ENCODE measurements at places on chromosomes 2 and 18.

DNA sequence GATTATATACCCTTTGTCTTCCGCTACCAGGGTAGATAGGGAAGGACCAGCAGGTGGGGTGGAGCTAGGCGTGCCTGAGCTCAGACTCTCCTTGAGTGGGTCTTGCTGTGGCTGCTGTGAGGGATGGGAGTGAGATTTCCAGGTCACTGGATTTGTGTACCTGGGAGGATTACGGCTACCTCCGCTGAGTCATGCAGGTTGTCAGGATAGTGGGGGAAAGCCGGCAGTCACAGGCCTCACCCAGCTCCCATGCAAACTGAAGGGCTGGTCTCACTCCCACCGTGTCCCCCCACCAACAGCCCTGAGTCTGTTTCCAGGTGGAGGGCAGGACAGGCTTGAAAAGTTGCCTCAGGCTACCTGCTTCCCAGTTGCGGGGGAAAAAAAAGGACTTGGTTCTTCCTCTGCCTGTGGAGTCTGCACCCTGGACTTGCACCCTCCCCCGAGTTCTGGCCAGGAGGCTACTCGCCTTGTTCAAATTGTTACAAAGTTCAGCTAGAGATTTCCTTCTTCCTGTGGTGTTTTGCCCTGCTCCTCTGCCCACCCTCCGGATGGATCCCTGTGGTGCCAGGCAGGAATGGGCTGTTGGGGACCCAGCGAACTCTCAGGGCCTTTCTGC is 268.3 kb downstream of the VAPA start:
- DNase-seq = no peak

GRCh38 chr2:24824071-24824588 is 30.9 kb downstream of the CENPO start:
- no peak for DNase-seq

DNA sequence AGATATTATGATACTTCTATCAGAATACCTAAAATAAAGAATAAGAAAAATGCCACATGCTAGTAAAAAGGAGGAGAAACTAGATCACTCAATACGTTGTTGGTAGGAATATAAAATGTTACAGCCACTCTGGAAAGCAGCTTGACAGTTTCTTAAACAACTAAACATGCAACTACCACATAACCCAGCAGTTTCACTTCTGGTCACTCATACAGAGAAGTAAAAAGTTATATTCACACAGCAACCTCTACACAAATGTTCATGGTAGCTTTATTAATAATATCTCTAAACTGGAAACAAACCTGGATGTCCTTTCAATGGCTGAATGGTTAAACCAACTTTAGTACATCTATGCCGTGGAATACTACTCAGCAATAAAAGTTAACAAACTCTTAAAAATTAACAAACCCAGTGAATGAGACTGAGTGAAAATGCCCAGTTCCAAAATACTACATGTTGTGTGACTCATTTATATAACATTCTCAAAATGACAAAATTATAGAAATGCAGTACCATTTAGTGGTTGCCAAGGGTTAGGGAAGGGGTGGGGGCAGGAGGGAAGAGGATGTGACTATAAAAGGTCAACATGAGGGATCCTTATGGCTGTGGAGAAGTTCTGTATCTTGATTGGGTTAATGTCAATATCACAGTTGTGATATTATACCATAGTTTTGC is 124.1 kb downstream of the MMADHC start:
- DNase-seq = no peak

- DNase-seq = no peak
Observed at GRCh38 chr2:77631007-77631406, 108.8 kb upstream of the LRRTM4 start.

GRCh38 chr2:215063526-215063925 is 74.9 kb downstream of the ABCA12 start:
- DNase-seq = no peak

GRCh38 chr2:164595031-164595430 is 26.3 kb downstream of the GRB14 start:
- no peak for DNase-seq

DNA sequence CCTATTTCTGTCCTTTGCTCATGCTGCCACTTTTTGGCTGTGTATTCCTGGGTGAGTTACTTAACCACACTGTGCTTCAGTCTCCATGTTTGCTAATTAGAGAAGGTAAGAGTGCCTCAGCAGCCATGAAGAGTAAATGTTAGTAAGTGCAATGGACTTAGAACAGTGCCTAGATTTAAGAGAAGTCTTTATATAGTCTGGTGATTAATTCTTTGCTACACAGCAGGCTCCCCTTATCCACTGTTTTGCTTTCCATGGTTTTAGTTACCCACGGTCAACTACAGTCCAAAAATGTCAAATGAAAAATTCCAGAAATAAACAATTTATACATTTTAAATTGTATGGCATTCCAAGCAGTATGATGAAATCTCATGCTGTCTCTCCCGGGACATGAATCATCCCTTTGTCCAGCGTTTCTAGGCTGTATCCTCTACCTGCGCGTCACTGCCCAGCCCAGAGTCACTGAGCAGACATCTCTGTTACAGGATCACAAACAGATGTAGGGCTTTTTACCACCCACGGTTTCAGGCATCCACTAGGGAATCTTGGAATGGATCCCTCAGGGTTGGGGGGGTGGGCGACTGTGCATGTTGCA is 91.0 kb downstream of the CTIF start:
- no peak for DNase-seq

DNA sequence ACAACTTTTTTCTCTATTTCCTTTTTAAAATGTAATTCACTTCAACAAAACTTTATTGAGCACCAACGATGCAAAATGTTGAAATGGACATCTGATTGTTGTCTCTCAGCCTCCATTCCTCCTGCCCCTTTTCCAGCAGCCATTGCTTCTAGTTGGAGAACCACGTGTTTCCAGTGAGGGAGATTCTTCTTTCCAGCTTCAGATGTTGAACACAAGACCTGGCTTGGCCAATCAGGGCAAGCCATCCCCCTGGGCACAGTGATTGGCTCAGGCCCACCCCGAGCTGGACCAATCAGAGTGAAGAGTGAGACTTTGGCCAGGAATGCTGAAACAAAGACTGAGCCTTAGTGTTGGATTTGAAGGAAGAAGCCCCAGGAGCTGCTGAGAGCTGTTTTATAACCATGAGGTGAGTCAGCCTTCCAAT is 59.0 kb downstream of the E2F6 start:
- no peak for DNase-seq

DNA sequence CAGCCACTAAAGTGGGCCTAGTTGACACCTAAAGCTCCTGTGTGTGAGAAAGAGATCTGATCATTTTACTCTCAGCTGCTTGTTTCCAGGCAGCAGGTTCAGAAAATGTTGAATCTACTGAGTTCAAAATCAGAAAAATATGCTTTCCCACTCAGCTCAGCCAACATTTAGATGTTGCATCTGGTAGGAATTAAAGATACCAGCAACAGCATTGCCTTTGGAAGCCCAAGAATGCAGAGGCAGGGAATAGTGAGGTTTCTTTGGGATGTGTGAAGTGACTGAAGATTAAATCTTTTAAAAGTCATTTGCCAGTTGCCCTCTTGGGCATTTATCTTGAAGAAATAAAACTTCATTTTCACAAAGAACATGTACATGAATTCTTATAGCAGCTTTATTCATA is 33.9 kb upstream of the DOCK10 start:
- no peak for DNase-seq

DNA sequence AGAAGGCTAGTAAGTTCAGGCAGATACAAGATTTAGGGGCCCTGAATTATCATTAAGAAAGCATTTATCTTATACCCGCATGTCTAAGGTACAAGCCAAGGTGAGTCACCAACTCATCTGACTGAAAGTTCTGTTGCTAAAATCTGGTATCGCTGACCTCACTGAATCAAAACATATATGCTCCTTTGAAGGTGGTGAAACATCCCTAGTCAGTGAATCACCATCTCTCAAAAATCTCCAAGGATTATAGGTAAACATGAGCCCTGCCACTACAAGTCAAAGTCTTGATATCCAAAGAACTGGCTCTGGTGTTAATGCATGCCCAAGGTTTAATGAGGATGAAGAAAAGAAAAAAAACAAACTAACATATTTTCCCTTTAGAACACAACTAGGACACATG is 43.5 kb downstream of the IRS1 start:
- DNase-seq = no peak

- DNase-seq = no peak
Observed at GRCh38 chr2:148922776-148923475, 47.9 kb downstream of the KIF5C start.

- DNase-seq = no peak
Observed at GRCh38 chr18:63808125-63808524, 32.9 kb downstream of the SERPINB7 start.

- no peak for DNase-seq
Observed at GRCh38 chr2:36855429-36855828, 110.9 kb downstream of the STRN start.

- DNase-seq = no peak
Observed at GRCh38 chr2:12552092-12552491, 164.6 kb upstream of the TRIB2 start.

- no peak for DNase-seq
Observed at GRCh38 chr2:135817951-135818350, 19.0 kb downstream of the LCT start.

- no peak for DNase-seq
Observed at GRCh38 chr2:145302886-145303285, 783.0 kb upstream of the ZEB2 start.

DNA sequence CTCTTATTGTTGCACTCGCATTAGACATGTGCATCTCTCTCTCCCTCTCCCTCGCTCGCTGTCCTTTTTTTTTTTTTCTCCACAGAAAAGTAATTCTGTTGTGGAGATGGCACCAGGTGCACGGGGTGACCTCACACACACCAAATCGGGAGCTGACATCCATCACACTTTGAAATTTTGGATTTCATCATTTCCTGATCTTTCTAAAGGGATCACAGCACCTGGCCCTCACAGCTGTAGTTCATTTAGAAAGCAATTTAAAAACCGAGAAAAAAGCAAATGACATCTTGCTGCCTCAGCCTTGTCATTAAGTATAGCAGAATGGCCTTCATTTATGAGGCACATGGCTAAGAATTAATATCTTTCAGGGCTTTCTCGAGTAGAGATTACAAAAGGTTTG is 717.2 kb downstream of the RNF144A start:
- DNase-seq = no peak

- no peak for DNase-seq
Observed at GRCh38 chr2:180960982-180961381, 19.4 kb upstream of the UBE2E3 start.

- no peak for DNase-seq
Observed at GRCh38 chr18:3256693-3257626, 5.0 kb upstream of the MYL12B start.

DNA sequence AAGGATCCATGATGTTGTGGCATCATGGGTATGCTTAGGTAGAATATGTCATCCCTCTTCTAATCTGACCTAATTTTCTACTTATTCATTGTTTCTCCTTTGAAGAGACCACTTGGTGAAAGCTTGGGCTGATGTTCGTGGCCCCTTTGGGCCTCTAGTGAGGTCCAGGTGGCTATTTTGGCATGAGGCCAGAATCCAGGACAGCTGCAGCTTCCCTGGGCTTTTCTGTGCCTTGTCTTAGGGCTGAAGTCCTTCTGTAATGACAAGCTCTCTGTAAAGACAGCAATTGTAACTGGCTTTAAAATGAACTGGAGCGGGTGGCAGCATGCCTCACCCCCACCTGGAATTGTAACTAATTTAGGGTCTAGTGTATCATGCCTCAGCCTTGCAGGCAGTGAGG is 15.6 kb upstream of the MC2R start:
- no peak for DNase-seq

All from activated effector memory CD4-positive, alpha-beta T cell treated with Interleukin-2 at 50 U/mL for 16 hours (primary cell).